Stimulated activated CD8-positive, alpha-beta memory T cell treated with anti-CD3 and anti-CD28 coated beads, Interleukin-7, amount 100 ng/mL, for 4 hours (primary cell): ENCODE measurements at places on chromosomes 12 and 14.

DNA sequence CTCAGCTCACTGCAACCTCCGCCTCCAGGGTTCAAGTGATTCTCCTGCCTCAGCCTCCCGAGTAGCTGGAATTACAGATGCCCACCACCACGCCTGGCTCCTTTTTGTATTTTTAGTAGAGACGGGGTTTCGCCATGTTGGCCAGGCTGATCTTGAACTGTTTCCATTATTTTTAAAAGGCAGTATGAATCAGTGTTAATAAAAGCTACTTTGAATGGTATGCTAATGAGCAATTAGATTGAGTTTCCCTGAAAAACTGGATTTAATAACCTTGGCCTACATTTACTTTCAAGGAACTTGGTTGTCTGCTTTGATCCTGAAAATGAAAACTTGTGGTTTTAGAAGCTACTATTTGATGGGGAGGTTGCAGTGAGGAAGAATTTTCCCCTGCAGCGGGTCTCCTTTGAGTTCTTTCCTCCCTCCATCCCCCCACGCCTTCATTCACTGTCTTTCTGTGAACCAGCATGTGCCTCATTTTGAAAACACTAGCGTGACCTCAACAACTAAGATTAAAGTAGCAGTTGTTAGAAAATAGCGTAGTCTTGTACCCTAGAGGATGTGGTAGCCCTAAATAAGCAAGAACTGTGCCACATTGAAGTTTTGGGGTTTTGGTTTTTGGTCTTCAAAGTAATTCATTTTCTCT is 17.8 kb upstream of the RPS6KA5 start:
- peak; percentile 32 for DNase-seq

- no peak for DNase-seq
These were observed 155.6 kb downstream of the SLC6A15 start for GRCh38 chr12:84756961-84757360.

GRCh38 chr12:120199595-120200306 is 1.2 kb downstream of the RPLP0 start:
- no peak for DNase-seq

- DNase-seq: no peak
These were observed 185.7 kb downstream of the KICS2 start for GRCh38 chr12:64036414-64036813.

DNA sequence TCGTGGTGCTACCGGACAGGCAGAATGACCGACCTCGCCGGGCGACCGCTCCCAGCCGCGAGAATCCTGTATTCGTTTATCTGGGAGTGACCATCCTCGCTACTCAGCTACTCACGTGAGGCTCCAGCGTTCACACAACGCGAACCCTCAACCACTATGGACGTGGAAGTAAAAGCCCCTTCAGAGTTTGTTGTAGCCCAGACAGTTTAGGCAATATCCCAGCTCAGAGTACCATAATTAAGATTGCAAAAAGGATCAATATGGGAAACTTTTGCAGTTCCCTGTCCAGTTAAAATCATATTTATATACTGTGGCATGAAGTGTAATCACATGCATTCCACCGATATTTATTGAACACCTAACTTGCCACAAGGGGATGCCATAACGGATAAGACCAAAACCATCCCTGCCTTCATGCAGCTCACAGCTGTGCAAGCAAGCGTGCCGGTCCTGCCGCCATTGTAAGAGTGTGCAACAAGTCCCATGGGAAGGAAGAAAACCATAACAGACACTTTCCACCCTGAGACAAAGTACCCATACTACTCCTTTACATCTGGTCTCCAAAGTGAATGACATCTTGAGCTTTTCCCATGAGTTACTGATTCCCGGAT is 938 bp upstream of the MAX start:
- DNase-seq: no peak

- peak; percentile 31 for DNase-seq
These were observed 381 bp downstream of the YY1 start for GRCh38 chr14:100239211-100239839.

- DNase-seq: no peak
These were observed 746 bp downstream of the DNAI7 start for GRCh38 chr12:25194214-25194613.

- DNase-seq: no peak
These were observed 930.6 kb upstream of the FBXO33 start for GRCh38 chr14:40362856-40363255.

DNA sequence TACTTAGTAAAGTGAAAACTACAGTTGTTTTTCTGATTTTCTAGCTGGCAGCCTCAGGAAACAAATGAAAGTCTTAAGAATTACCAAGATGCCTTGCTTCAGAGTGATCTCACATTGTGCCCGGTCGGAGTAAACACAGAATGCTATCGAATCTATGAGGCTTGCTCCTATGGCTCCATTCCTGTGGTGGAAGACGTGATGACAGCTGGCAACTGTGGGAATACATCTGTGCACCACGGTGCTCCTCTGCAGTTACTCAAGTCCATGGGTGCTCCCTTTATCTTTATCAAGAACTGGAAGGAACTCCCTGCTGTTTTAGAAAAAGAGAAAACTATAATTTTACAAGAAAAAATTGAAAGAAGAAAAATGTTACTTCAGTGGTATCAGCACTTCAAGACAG is 28.9 kb downstream of the RXYLT1 start:
- DNase-seq: no peak
